ENCODE measurements at places on chromosomes 7 and 10.
A peak's percentile ranks its signal among the peaks of the same experiment; 100 is the strongest.

- no peak for DNase-seq
Observed at GRCh38 chr7:153640586-153640985, 411.6 kb upstream of the DPP6 start.

DNA sequence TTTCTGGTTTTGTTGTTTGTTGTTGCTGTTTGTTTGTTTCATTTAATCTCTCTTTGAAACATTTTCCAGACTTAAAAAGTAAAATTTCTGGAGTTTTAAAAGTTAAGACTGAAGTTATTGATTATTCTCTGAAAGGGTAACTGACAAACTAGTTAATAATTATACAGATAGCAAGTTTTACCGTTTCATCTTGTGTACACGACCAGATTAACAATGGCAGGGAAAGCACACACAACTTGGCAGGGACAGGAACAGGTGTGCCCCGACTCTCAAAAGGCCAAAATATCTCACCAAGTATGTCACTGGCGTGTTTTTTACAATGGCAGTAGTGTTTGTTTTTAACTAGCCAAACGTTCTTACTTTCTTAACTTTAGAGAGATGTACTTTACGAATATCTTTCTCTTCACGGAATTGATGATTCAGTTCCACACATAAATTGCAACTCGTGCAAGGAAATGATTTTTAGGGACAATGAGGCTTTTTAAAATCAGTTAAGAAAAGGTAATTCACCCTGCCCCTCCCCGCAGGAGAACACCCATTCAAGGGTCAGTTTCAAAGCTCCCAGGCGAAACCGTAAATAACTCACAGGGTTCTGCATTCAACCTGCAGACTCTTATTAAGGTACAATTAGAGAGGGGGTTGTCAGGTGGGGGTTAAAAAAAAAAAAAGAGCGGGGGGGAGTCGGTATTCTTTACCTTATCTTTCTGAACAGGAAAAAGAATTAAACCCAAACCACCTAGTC lies 3.5 kb downstream of the CTBP2 start:
- no peak for DNase-seq

DNA sequence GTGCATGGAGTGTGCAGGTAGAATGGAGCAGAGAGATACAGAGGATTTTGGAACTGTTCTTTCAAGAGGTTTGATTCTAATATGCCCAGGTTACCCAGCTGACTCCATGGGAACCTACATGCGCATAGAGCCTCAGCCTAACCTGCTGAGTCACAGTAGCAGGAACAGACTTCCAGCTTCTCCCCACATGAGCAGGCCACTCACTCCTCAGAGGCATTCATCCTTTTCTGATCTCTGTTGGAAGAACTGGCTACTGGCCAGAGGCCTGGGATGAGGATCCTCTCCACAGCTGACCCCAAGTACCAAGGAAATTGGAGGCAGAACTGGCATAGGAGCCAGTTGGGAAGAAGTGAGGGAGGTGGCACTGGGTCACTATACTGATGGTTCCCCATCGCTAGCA lies 17.9 kb upstream of the CCSER2 start:
- no peak for DNase-seq

- no peak for DNase-seq
Observed at GRCh38 chr10:115022733-115023132, 70.4 kb upstream of the ATRNL1 start.

GRCh38 chr10:112335868-112336265 lies 38.0 kb upstream of the ACSL5 start:
- DNase-seq = no peak

GRCh38 chr10:58086144-58086762 lies 181.4 kb downstream of the IPMK start:
- DNase-seq = no peak

GRCh38 chr7:122764902-122765301 lies 62.2 kb upstream of the RNF148 start:
- DNase-seq = no peak

- no peak for DNase-seq
Observed at GRCh38 chr10:9331583-9332008, 1277.1 kb downstream of the GATA3 start.

- DNase-seq = peak; percentile 23
Observed at GRCh38 chr10:29966269-29966668, 93.1 kb downstream of the JCAD start.

- no peak for DNase-seq
Observed at GRCh38 chr7:150781103-150781502, 19.1 kb downstream of the TMEM176B start.

GRCh38 chr10:24723386-24723787 lies 300 bp downstream of the ARHGAP21 start:
- DNase-seq = no peak

GRCh38 chr7:45292481-45292880 lies 134.9 kb downstream of the RAMP3 start:
- DNase-seq = no peak

GRCh38 chr7:501526-501925 lies 18.1 kb downstream of the PDGFA start:
- no peak for DNase-seq

DNA sequence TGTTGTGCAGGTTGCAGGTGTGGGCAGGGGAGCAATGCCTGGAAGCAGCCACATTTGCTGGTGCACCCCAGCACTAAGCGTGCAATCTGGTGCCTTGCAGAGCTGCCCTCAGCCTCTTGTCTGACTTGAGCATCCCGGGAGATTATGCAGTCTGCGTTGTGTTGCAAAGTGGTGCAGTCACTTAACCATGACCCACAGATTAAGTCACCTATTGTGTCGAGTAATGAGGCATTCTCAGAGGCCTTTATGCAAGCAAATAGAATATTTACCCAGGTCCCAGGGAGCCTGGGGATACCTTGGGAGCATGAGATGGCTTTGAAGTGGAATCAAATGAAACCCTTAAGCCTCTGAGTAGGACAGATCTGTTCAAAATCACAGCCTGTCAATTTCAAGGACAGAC lies 529.0 kb downstream of the TYW1 start:
- DNase-seq = peak; percentile 32

- peak; percentile 51 for DNase-seq
Observed at GRCh38 chr7:132249256-132249971, 326.9 kb downstream of the PLXNA4 start.

- no peak for DNase-seq
Observed at GRCh38 chr10:54469587-54470323, 331.3 kb downstream of the PCDH15 start.

- no peak for DNase-seq
Observed at GRCh38 chr7:114911411-114911810, 10.5 kb upstream of the MDFIC start.

DNA sequence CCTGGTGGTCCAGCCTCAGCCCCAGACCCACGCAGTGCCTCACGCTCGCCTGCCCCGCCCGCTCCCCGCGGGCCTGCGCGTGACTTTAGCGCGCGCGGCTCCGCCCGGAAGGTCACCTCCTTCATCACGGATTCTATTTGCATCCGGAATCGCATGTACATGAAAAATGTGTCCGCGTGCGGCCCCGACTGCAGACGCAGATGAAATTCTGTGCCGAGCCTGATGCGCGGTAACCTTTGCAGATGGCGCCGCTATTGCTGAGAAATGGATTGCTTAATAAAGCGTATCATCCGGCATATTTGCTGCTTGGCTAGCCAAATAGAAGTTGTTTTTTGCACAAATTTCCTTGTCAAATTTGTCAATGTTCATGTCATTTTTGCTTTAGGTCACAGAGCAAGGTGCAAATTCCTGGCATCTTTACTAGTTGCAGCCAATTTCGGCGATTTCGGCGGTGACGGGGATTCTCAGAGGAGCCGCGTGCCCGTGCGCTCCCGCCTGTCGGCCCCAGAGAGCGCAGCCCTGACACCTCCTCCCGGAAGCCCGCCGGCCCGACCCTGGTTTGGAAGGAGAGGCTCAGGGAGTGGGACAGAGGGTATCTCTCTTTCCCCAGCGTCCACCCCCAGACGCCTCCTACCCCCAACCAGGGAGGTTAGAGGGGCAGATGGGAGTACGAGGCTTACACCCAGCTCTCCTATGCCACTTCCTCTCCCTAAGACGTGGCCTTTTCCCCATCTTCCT lies 85.9 kb upstream of the PAX2 start:
- DNase-seq = peak; percentile 44

- DNase-seq = no peak
Observed at GRCh38 chr10:53903756-53904155, 897.3 kb downstream of the PCDH15 start.

DNA sequence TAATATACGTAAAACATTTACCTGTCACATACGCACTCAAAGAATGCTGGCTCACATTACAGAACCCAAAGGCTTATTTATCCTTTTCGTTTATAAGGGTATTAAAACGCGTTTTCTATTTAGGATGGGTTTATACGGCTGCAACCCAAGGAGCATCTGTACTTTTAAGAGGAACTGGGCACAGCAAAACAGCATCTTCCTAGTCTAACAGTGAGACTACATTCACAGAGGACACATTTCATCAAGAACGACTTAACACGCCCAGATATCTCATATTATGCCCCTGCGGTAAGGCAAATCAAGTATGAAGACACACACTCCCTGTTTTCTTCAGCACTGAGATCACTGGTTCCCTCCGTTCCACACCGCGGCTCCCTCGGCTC lies 533 bp upstream of the DMTF1 start:
- no peak for DNase-seq

GRCh38 chr10:13890233-13891127 lies 303.7 kb downstream of the PRPF18 start:
- DNase-seq = no peak

- DNase-seq = no peak
Observed at GRCh38 chr7:112143582-112143981, 62.6 kb downstream of the DOCK4 start.

GRCh38 chr7:71300086-71300485 lies 168.1 kb downstream of the GALNT17 start:
- no peak for DNase-seq

GRCh38 chr7:102431617-102432298 lies 1.6 kb upstream of the ORAI2 start:
- DNase-seq = no peak

DNA sequence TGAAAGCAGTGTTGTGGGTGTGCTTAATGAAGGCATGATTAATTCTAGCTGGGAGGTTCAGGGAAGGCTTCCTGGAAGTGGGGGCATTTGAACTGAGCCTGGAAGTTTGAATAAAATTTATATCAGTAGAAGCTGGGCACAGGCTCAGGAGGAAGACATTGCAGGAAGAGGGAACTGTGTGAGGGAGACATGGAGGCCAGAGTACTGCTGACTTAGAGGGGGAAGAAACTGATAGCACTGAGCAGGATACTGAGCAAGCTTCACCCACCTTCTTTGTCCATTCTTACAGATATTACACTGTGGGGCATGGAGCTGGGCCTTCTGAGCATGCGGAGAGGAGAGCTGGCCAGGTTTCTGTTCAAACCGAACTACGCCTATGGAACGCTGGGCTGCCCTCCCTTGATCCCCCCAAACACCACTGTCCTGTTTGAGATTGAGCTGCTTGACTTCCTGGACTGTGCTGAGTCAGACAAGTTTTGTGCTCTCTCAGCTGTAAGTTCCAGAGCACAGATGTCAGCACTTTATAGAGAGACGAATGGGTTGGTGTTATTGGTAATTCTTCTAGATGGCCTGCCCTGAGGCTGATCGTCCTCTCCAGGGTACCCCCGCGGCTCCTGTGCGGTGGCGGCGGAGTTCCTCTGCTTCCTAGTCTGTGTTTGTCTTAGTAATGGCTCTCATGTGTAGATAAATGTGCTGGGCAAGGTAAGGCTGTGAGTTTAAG lies 2.1 kb downstream of the FKBP6 start:
- DNase-seq = no peak

DNA sequence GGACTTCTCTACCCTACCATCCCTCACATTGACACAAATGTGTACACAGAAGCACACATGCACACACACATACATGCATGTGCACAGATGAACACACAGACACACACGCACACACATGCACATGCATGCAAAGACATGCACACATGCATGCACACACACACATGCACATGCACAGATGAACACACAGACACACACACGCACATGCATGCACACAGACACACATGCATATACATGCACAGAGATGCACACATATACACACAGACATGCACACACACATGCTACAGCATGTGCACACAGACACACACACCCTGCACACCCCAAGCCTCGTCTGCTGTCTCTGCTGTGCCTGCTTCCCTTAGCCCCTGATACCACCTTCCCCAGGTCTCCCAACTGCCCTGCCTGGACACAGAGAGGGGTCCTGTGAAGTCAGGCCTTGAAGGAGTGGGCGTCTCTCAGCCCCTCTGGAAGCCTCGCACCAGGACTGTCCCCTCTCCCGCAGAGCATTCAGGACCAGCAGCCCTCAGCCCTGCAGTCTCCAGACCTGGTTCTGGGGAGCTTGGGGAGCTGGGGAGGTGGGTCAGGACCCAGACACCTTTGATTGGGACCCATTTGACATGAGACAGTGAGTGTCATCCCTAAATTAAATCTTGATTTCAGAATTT lies 181.8 kb downstream of the DNAJB6 start:
- DNase-seq = no peak

DNA sequence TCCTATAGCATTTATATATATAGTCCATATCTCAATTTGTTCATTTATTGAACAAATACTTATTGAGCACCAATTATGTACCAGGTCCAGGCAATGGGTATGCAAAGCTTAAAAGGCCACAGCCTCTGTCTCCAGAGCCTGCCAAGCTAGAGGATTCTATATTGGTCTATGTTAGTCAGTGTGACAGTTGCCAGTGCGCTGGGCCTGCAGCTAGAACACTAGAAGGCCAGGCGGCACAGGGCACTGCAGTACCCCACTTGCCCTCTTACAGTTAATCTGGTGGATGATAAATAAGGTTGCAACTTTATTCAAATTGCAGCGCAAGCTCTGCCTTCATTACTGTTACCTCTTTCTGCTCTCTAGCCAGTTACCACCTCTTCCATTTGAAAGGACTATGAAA lies 68.8 kb downstream of the PPP1R3C start:
- DNase-seq = no peak

DNA sequence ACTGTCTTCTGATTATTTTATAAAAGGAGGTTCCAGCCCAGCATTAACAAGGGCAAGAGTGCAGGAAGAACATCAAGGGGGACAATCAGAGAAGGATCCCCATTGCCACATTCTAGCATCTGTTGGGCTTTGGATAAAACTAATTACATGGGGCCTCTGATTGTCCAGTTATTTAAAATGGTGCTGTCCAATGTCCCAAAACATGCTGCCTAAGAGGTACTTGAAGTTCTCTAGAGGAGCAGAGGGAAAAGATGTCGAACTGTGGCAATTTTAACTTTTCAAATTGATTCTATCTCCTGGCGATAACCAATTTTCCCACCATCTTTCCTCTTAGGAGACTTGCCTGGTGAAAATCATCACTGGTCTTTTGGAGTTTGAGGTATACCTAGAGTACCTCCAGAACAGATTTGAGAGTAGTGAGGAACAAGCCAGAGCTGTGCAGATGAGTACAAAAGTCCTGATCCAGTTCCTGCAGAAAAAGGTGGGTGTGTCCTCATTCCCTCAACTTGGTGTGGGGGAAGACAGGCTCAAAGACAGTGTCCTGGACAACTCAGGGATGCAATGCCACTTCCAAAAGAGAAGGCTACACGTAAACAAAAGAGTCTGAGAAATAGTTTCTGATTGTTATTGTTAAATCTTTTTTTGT lies 2.3 kb downstream of the IL6 start:
- no peak for DNase-seq

DNA sequence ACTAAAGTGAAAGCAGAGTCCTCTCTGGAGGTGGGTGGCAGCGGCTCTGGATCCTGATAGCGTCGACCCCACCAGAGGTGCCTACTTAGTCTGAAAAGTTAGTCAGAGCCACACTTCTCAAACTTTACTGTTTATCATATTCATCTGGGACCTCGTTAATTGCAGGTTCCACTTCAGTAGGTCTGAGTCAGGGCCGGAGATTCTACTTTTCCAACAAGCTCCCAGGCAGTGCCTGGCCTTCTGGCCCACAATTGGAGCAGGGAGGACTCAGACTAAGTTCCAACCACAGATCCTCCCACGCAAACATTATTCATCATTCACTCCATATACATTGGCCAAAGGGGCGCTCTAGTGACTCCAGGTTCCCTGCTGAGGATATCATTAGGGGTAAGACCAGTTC lies 78.1 kb downstream of the VSTM4 start:
- DNase-seq = no peak

All from WTC11 (cell line).